ENCODE measurements at places on chromosomes 12 and 14.

- DNase-seq, result no peak
Observed at GRCh38 chr14:22384974-22385526, 204.0 kb downstream of the DAD1 start.

GRCh38 chr12:87365423-87365822 lies 663.8 kb downstream of the C12orf50 start:
- no peak for DNase-seq

GRCh38 chr14:64938972-64939816 lies 3.4 kb downstream of the GPX2 start:
- no peak for DNase-seq

DNA sequence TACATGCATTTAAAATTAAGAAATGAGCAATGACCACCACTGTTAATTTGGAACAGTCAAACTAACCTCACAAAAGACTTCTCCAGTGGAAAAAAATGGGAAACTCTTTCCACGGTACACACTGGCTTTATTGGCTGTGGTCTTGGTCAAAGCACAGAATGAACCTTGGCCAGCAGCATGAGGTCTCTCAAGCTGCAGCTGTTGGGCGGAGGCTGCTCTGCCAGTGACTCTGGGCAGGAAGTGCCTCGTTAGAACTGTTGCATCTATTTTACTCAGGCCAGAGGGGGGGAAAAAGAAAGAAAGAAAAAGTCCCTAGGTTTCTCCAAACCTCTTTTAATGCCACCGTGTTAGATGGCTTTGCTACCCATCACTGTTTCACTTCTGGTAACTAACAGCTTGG lies 279.8 kb upstream of the DIO2 start:
- DNase-seq, result peak; percentile 22

DNA sequence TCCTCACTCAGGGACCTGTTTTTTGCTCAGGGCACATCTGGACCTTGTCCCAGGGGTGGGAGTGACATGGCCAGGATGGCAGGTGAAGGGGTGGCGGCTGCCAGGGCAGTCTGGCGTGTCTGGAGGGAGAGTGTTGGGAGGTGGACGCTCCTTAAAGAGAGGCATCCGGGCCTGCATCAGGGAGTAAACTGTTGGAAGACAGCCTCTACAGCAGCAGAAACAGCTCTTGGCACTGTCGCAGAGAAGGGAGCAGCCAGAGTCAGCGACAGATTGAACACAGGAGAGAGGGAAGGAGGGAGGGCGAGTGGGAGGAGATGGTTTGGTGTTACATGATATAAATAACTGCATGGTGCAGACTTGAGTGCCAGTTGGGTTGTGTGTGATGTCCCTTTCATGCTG lies 52.8 kb downstream of the IGF1 start:
- no peak for DNase-seq

GRCh38 chr12:32120419-32120818 lies 13.8 kb downstream of the BICD1 start:
- DNase-seq, result no peak

GRCh38 chr12:108116254-108116653 lies 12.8 kb upstream of the WSCD2 start:
- DNase-seq, result no peak

DNA sequence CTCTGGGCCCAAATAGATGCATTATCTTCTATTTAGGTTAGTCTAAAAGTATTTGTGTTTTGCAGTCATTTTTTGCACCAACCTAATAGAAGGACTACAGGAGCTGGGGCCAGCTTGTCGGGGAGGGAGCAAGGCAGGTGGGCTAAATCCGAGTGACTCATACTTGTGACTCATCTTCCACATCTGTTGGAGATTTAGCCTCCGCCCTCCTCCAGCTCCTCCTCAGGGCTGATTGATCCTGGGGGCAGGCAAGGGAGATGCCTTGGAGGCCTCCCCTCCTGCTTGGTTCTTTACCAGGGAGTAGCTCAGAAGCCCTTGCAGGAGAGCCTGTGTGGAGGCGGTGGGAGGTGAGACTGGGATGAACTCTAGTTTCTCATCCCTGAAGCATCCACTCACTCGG lies 27.9 kb downstream of the RHOF start:
- DNase-seq, result peak; percentile 58

DNA sequence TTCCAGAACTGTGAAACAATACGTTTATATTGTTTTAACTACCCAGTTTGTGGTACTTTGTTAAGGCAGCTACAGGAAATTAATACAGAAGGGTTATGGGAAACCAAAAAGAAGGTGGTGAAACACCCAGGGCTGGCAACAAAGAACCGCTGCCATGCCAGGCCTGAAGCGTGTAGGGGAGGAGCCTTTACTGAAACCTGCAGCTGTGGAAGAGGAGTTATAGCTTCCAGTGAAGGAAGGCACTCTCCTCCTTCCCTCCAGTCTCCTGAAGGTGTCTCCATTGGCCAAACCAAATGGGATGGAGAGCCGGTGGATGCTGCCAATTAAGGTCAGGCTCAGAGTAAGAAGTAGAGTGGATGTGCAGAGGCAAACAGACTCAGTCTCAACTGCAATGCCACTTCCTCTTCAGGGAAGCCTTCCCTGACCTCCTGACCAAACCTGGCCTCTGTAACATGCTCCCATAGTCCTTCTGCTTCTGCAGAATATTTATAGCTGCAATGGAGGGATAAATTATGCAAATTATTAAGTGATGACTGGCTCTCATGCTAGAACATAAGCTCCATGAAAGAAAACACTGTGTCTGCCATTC lies 168.3 kb downstream of the DAD1 start:
- no peak for DNase-seq

- DNase-seq, result no peak
Observed at GRCh38 chr12:51683763-51684357, 92.8 kb downstream of the SCN8A start.

- no peak for DNase-seq
Observed at GRCh38 chr12:106986135-106986534, 811 bp downstream of the MTERF2 start.

DNA sequence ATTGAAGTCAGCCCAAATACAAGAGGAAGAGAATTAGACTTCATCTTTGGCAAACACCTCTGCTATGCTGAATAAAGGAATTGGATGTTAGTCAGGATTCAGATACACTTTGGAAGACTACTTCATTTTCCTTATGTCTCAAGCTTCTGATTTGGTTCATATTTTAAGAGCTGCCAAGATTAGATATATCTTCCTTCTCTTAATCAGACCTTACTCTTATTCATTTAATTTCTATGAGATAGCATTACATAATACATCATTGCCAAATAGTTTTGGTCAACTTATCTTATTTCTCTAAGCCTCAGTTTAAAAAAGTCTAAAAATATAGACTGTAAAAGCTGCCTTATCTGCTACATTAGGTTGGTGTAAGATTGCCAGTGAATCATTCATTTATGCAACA lies 330.6 kb upstream of the NAV3 start:
- DNase-seq, result no peak

GRCh38 chr12:127944211-127944899 lies 322.6 kb upstream of the TMEM132C start:
- no peak for DNase-seq

GRCh38 chr12:91364471-91365184 lies 182.0 kb upstream of the DCN start:
- no peak for DNase-seq

DNA sequence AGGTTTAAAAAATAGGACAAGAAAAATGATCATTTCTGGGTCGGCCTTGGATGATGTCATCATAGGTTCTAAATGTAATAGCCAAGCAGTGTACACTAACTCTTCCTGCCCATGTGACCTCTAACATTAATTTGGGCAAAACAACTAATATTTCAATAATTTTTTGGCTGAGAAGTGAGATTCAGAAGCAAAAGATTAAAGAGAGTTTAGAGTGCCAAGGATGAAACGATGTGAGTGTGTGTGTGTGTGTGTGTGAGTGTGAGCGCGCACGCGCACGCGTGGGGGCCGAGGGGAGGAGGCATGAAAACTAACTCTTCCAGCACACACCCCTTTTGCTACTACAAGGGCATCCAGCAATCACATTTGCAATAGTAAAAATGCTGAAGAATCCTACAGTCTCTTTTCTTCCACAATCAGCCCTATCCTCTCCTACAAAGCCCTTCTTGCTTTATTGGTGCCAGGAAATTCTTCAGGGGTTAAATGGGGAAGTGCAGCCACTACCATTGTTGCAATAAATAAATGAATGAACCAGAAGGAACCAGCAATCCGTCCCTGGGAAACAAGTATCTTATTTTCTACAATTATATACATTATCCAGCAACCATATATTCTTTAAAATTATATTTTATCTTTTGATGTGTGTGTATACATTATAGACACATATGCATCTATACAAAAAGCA lies 52.9 kb downstream of the PEBP1 start:
- peak; percentile 2 for DNase-seq

All from brain microvascular endothelial cell (primary cell).